NCI-H2081 (cell line): ENCODE measurements at places on chromosomes 13 and 19.

DNA sequence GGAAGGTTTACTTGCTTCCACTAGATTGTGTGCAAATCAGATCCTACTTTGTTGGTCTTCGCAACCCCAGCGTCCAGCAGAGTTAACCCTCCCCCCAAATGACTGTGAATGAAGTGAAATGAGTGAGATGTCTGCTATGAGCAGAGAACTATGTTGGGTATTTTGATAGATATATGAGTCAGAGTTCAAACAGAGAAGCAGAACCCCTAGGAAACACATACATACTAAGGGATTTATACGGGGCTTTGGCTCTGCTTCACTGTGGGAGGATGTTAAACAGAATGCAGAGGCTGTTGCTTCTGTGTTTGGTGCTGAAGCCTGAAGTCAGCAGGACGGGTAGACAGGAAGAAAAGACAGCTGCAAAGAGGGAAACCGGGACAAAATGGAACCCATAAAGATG, 197.0 kb downstream of the MZT1 start:
- DNase-seq = no peak

DNA sequence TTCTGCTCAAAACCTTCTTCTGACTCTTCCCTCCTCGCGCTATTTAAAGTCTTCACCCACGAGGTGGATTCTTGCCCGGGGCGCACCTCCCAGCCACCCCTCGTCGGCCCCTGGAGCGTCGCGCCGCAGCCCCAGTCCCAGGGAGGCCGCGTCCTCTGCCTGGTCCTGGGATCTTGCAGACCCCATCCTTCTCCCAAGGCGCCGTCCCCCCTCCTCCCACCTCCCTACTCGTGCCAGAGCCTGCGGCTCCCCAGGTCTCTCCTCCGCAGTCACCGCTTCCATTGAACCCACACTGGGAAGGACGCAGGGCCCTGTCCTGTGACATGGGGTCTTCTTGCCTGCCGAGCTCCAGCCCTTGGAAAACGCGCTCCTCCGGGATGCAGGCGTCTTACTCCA, 486 bp downstream of the ZNF808 start:
- DNase-seq = no peak

DNA sequence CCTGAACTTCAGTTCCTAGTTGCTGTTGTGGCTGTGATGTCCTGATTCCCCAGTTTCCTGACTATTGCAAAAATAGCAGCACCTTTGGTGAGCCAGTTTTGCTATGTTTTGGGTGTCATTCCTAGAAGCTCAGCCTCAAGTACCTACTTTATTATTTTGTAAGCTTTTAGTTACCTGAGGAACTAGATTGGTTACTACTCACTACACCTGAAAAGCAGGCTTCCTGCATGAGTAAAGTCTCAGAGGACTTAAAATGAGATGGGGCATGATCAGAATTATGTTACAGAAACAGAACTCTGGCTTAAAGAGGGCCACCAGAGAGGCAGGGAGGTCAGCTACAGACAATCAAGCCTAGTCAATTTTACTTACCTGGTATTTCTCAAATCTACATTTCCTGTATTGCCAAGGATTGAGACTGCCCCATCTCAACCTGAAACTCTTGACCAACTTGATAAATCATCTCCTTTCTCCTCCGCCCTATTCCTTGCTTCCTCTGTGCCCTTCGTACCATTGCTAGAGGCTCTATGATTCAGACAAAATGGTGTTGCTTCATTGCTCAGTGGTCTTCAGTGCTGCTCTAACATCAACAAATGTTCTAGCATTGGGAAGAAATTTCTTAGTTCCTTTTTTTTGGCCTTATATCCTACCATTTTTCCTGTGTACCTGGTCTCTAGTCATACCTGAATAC, 58.9 kb downstream of the RAP2A start:
- no peak for DNase-seq

GRCh38 chr19:58227964-58228584, 640 bp upstream of the ZNF544 start:
- DNase-seq = no peak

GRCh38 chr19:281156-281853, 9.9 kb downstream of the PLPP2 start:
- DNase-seq = no peak

DNA sequence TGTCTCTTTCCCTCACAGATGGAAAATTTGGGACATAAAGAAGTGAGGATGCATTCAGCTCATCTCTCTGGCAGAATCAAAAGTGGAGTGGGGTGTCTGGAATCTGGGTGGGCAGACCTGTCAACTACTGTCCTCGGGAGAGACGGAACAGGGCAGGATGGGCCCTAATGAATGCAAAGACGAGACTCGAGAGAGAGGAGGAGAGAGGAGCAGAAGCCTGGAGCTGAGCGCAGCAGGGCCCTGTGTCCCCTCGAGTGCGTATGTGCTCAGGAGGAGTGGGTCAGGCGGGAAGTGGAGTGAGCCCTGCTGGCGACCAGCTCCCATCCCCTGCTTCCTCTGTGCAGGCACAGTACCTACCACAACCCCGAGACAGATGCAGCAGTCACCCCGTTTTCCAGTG, 78.9 kb downstream of the TEX29 start:
- no peak for DNase-seq

DNA sequence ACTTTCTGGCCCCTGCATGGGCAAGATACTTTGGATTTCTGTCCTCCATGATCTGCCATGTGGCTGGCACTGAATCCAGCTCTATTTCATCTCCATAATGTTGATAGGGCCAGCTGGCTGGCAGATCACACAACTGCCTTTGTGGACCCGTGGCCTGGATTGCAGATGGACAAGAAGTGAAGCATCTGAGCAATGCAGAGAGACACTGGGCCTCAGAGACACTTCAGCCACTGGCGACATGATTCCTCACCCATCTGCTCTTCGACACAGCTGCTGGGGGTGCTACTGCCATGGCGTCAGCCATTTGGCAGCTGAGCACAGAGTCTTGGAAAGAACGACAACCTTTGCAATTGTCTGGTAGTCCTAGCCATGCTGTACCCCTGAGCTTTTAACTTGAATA, 79.5 kb upstream of the MYO16 start:
- no peak for DNase-seq

DNA sequence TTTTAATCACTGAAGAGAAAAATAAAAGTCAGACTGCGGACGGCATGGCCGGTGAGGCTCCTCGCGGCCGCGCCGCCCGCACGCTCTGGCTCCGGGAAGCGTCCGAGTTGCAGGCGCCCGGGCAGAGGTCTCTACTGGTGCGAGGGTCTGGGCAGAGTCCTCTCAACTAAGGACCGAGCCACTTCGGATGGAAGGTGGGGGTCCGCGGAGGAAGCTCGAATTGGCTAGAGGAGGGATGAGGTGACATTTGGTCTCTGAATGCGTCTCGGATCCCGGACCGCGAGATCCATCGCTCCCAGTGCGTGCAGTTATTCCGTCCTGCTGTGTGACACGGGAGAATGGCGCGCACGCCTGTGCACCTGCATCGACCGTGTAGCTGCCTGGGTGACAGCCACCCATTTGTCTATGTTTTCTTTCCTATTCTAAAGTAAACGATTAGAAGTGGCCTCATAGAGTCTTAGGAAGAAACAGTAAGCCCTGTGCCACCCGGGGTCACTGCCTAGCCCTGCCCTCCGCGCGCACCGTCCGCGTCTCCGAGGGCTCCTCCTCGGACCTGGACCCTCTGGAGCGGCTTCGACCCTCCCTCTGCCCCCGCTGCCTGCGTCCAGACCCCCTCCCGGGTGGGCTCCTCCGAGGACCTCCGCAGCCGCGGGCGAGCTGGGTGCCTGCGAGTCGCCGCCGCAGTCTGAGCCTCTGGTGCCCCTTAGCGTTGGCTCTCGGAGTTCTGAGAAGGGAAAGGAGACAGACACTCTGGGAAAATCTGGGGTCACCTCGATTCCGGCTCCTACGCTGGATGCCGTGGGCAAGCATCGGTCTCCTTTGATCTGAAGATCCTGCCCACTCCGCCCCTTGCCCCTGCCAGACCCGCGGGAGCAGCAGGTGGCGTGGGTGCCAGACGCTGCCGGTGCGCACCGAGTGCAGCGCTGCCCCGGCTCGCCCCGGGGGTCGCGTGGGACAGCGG, 347.4 kb downstream of the LIG4 start:
- peak; percentile 77 for DNase-seq

DNA sequence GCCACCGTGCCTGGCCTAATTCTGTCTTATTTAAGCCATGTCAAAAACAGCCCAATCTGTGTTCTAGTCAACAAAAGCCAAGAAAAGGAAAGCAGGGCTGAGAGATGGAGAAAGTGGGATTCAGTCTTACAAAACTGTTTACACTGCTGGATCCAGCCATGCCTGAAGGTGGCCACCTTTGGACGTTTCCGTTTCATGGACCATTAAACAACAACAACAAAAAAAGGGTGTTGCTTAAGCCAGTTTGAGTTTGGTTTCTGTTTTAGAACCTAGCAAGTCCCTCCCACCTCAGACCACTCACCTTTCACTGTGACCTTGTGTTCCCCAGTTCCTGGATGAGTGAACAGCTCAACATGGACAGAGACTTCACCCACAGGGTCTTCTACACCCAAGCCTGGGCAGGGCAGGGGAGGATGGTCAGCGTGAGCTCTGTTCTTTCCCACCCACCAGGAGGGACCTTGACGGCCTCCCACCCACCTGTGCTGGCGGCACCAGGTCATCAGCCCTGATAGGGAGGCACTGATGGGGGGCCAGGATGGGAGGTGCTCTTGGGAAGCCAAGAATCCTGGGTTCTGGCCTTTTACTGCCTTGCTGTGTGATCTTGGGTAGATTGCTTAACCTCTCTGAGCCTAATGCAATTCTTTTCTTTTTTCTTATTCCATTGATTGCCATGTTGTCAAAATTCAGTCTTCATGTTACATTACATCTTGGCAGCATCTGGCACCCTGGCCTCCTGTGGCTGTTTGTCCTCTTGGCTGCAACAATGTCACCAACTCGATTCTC, 56.2 kb downstream of the COLGALT1 start:
- DNase-seq = no peak
